ENCODE measurements at places on chromosomes 1 and 21.

DNA sequence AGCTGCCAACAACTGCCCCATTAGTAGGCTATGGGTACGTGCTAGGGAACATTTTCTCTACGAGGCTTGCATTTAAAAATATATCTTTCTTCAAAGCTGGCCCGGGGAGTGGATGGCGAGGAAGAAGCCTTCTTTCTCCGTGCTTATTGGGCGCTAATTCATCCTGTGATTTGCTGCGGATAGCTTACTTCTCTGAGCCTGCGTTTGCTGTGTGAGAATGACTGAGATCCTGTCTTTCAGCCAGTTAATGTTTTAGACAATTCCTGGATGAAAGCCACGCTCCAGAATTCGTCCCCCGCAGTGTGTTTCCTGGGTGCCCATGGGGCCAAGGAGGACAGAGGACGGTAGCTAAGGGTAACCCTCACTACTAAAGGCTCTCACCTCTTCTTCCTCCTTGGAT lies 57.8 kb upstream of the TARBP1 start:
- no peak for DNase-seq

GRCh38 chr21:44952116-44952928 lies 12.5 kb downstream of the SLX9 start:
- DNase-seq, result no peak

DNA sequence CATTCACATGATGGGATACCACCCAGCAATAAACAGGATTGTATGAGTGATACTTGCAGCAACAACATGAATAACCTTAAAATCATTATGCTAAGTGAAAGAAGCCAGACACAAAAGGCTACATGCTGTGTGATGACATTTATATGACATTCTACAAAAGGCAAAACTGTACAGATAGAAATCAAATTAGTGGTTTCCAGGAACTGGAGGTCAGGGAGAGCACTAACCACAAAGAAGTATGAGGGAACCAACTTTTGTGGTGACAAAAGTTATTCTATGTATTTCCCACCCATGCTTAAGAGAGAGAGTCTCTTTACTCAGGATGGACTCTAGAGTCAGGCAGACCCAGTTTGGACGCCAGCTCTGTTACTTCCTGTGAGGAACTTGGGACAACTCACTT lies 364.5 kb upstream of the DAB1 start:
- DNase-seq, result no peak

DNA sequence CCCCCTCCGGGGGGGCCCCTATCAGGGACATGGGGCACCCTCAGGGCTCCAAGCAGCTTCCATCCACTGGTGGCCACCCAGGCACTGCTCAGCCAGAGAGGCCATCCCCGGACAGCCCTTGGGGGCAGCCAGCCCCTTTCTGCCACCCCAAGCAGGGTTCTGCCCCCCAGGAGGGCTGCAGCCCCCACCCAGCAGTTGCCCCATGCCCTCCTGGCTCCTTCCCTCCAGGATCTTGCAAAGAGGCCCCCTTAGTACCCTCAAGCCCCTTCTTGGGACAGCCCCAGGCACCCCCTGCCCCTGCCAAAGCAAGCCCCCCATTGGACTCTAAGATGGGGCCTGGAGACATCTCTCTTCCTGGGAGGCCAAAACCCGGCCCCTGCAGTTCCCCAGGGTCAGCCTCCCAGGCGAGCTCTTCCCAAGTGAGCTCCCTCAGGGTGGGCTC lies 34.9 kb downstream of the TRIM11 start:
- DNase-seq, result no peak

GRCh38 chr1:154730986-154731489 lies 123.1 kb upstream of the ADAR start:
- no peak for DNase-seq

GRCh38 chr1:30420519-30421050 lies 302.8 kb downstream of the MATN1 start:
- no peak for DNase-seq

All from activated CD4-positive, alpha-beta T cell treated with anti-CD3 and anti-CD28 coated beads, Interleukin-2, amount 50 U/mL, for 48 hours (primary cell).